ENCODE measurements at places on chromosomes 11 and 22.

DNA sequence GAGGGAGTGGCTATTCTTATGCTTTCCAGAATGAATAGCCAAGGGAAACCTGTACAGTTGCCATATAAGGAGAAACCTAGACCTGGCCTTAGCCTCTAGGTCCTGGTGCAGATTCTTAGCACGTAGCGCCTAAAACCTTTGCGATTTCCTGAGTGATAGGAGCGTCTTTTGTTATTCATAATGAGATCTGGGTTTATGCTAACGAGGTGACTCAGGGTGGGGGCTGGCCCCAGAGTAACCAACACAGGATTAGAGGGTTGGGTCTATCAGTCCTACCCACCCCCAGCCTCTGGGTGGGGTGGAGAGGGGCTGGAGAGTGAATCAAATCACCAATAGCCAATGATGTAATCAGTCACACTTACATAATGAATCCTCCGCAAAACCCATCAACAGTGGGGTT is 73.4 kb upstream of the PARVG start:
- no peak for DNase-seq

DNA sequence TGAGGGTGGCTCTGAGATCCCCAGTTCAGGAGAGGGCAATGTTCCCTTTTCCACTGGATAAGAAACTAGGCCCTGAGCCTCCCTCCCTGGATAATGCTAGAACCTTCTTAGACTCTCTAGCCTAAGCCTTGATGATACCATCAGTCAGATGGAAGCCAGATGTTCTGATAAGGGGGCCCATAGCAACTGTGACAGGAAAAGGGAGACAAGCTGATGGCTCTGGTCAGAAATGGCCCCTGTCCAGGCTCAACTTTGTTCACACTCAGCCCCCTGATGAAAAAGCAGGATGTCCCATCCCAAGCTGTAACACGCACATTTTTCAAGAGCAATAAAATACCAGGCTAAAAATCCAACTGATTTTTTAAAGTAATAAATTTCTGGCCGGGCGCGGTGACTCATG is 7.2 kb upstream of the OAF start:
- DNase-seq: no peak

DNA sequence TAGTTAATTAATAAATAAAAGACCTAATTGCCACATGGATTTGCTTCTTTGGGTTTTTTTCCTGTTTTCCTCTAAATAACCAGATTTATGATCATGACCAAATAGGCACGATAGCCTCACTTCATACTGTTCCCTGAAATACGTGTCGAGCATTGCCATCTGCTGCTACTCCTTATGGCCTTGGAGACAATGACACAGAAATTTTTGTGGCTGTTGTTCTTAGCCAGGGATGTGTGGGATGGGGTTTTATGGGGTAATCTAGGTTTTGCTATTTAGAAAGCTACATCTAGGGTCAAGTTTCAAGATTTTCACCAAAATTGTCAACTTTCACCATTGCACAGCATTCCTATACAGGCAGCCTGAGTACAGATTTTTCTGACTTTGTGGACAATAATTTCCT is 145.2 kb downstream of the DBX1 start:
- DNase-seq: no peak

GRCh38 chr22:33597274-33597985 is 322.8 kb downstream of the LARGE1 start:
- no peak for DNase-seq

GRCh38 chr11:42975180-42975529 is 336.6 kb upstream of the API5 start:
- no peak for DNase-seq

DNA sequence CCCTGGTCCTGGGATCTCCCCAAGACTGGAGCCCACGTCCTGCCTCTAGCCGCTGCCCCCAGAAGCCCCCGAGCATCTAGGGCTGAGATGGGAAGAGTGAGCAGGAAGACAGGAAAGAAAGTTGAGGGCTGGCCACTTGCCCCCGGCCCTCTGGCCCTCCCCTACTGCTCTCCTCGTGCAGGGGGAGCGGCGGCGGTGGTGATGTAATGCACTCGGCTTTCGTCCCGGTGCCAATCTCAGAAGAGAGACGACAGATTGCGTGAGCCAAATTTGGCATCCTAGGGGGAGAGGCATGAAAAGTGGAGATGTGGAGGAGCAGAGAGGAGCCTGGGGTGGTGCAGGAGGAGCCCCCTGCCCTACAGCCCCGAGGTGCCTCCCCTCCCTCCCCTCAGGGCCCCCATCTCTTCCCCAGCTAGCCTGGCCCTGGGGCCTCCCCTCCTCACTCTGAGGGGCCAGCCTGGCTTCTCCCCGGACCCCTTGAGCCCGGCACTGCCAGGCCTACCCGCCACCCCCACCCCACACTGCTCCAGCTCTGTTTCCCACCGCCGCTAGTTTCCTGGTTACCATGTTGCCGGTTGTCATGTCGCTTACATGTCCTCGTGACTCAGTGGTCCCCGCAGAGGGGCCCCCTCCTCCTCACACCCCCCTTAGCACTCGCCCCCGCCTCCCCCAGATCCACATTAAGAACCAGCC is 2.5 kb downstream of the KCNJ4 start:
- peak; percentile 36 for DNase-seq

- DNase-seq: no peak
Observed at GRCh38 chr22:48161298-48161697, 1398.8 kb downstream of the TBC1D22A start.

DNA sequence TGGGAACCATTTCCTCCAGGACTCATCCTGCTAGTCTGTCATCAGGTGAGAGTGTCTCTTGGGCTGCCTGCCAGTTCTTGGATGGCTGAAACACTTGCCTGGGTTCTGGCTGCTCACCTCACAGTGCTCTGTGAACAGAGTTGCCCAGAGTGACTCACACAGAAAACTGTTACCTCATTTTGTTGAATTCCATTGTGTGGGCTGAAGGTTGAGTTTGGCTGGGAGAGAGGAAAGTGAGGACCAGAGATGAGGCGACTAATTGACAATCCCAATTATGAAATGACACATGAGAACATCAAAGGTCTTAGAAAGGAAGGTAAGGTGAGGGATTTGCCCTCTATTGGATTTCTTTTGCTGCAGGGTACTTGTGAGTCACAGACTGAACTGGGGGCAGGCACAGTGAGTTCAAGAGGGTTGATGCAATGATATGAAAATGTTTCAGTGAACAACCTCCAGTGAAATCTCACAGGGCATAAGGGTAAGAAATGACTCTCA is 20.2 kb upstream of the CALCB start:
- peak; percentile 52 for DNase-seq

- DNase-seq: peak; percentile 59
Observed at GRCh38 chr11:27231530-27231929, 131.5 kb downstream of the CCDC34 start.

GRCh38 chr11:99693941-99694492 is 673.3 kb downstream of the CNTN5 start:
- peak; percentile 23 for DNase-seq

GRCh38 chr22:39634530-39635405 is 64.2 kb downstream of the CACNA1I start:
- peak; percentile 92 for DNase-seq

- no peak for DNase-seq
Observed at GRCh38 chr11:27912916-27913315, 195.0 kb downstream of the KIF18A start.

- DNase-seq: no peak
Observed at GRCh38 chr11:119831011-119831410, 102.0 kb upstream of the NECTIN1 start.

DNA sequence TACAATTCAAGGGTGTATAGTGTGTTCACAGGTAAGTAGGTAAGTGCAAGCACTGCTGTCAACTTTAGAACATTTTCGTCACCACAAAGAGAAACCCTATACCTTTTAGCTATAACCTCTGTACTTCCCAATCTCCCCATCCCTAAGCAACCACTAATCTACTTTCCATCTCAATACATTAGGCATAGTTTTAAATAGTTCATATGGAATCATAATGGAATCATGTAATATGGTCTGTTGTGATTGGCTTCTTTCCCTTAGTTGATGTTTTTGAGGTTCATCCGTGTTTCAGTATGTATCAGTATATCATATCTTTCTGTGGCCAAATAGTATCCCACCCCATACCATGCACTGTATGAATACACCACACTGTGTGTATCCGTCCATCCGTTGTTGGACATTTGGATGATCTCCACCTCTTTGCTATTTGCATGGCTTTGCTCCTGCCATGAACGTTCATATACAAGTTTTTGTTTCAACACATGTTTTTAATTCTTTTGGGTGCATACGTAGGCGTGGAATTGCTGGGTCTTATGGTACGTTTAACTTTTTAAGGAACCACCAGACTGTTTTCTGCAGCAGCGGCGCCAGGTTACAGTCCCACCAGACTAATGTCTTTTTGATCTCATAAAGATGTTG is 27.7 kb upstream of the OPCML start:
- no peak for DNase-seq

DNA sequence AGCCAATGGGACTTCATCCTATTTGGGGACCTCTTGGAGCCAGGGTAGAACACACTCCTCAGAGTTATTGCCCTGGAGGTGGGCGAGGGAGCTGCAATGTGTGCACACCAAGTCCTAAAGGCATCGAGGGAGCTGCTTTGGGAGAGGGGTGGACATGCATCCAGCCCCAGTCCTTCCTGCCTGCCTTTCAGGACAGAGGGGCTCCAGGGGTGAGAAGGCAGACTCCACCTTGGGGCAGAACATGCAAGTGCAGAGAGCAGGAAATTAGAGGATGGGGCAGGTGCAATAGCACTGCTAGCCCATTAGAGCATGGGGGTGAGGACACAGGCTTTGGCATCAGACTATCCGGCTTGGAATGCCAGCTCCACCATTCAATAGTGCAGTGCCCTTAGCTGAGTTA is 288.5 kb downstream of the OPCML start:
- no peak for DNase-seq

- DNase-seq: no peak
Observed at GRCh38 chr11:3047637-3048036, 9.6 kb downstream of the CARS1 start.

GRCh38 chr11:121909596-121909995 is 206.4 kb downstream of the BLID start:
- DNase-seq: peak; percentile 78

DNA sequence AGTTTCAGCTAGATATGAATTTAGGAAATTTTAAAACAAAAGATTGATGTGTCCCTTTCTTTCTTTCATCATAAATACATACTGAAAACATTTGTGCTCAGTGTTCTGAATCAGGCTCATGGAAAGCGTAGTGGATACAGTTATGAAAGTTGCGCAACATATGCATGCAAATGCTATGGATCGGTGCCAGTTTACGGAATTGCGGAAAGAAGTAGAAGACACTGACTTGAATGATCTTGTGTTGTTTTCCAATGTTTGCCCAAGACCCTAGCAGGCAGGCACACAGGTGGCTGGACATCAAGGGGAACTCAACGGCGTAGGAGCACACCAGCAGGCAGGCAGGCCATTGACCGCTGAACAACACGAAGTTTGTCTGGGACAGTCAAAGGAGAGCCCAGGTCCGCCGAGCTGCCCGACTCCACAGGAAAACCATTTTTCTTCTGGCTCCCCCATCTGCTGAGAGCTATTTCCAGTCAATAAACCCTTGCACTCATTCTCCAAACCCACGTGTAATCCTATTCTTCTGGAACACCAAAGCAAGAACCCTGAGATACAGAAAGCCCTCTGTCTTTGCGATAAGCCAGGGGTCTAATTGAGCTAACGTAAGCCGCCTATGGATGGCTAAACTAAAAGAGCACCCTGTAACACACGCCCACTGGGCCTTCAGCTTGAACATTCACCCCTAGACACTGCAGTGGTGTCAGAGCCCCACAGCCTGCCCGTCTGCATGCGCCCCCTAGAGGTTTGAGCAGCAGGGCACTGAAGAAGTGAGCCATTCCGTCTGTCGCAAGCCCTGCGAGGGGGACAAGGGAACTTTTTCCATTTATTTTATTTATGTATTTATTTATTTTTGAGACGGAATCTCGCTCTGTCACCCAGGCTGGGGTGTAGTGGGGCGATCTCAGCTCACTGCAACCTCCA is 7.4 kb upstream of the BIRC3 start:
- DNase-seq: peak; percentile 40

GRCh38 chr11:27420722-27421572 is 51.6 kb downstream of the LGR4 start:
- DNase-seq: peak; percentile 35

DNA sequence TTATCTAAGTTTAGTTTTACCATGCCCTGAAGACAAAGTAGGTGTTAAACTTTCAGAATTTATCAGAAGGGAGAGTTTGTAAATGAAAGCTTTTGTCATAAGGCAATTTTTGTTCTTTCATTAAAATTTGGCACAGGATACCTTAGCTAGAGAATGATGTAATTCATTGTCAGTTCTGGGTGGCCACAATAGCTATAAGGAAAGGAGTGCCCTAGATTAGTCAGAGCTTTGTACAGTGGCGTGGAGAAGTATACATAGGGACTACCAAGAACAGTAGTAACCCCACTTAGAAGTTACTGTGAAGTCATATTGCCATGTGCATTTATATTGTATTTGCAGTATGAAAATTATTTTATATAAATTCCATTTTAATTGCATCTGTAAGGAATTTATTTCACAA is 126.3 kb upstream of the CARD18 start:
- peak; percentile 60 for DNase-seq

DNA sequence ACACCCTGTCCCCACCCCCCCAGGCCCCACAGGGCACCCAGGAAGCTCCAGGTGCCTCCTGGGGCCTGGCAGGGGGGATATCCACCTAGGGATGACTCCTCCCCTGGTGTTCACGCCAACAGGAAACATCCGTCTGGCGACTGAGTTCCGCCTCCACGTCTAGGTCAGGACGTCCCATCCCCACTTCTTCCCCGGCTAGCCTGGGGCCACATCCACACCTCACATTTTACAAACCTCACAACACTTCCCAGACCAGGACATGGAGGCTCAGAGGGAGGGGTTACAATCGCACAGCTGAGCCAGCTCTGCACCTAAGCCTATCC is 21.0 kb downstream of the MAFF start:
- DNase-seq: no peak

DNA sequence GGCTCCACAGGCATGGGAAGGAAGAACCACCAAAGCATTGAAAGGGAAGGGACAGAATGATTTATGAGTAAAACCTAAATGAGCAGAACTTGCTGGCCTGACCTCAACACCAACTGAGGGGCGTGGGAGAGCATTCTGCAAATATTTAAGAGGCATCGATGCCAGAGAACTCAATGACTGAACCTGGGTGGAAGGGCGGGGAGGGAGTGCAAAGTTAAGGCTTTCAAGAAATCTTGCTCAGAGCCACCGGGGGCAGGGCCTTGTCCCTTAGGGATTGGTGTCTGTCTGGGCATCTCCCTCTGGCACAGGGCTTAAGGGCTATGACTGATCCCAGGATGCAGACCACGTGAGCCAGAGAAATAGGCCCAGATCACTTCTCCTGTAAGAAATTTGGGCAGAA is 137.1 kb downstream of the ADAMTS15 start:
- peak; percentile 57 for DNase-seq

DNA sequence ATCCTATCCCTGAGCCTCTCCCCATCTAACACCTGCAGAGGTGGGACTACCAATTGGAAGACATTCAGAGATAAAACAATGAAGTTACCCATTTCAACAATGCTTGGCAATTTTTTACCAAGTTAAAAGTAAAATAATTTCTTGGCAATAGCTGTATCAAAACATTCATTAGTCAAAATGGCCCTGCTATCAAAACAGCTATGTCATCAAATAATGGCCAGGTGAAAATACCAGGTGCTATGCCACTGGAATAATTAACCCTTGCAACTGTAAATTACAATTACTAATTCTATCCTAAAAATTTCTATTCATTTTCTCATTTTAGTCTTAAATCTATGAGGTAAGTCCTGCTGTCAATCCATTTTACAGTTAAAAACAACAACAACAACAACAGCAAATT is 43.3 kb downstream of the NOX4 start:
- DNase-seq: no peak

- no peak for DNase-seq
Observed at GRCh38 chr11:46662366-46662765, 38.1 kb downstream of the ARHGAP1 start.

GRCh38 chr22:36287881-36288515 is 35.1 kb downstream of the APOL1 start:
- no peak for DNase-seq

Measured in fibroblast of upper back skin (primary cell).